EL (cell line): ENCODE measurements at places on chromosomes 3 and 15.
A peak's percentile ranks its signal among the peaks of the same experiment; 100 is the strongest.

- DNase-seq = no peak
These were observed 12.8 kb upstream of the KLF15 start for GRCh38 chr3:126370055-126370454.

- DNase-seq = peak; percentile 37
These were observed 11.1 kb upstream of the LACTB start for GRCh38 chr15:63110428-63111026.

- DNase-seq = no peak
These were observed 24.9 kb downstream of the ATG7 start for GRCh38 chr3:11297126-11297525.

DNA sequence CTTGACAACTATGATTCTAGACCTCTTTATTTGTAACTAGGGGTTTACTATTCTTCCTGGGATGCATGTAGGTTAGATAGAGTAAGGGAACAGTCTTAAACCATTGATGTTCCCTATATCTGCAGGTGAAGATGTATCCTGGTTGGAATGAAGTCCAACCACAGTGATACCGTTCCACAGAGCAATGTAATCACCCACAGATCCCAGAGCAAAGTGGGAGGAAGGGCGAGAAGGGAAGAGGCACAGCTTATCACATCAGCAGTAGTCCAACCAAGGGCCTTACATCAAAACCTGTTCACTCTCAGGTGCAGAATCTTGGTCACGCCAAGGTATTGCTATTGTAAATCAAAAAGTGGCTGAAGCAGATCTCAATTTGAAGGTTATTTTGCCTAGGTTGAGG lies 61.8 kb upstream of the LIPC start:
- DNase-seq = no peak

DNA sequence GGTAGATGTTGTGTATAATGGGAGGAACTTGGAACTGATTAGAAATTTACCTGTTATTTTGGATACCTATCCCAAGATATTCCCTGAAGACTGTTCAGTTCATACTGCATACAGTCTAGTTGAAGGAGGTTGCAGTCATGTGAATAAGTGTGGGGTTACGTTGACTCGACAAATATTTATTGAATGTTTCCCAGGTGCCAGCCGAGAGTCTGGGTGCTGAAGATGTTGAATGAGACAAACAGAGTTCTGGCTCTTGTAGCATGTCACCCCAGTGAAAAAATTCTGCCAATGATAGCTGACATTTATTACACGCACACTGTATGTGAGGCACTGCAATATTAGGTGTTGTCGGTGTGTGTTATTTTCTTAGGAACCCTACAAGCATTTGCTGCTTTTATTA lies 176.0 kb downstream of the KCNMB2 start:
- no peak for DNase-seq

- DNase-seq = no peak
These were observed 377.4 kb upstream of the RGMA start for GRCh38 chr15:93466380-93466779.
